ENCODE measurements at places on chromosomes 12 and 14.

DNA sequence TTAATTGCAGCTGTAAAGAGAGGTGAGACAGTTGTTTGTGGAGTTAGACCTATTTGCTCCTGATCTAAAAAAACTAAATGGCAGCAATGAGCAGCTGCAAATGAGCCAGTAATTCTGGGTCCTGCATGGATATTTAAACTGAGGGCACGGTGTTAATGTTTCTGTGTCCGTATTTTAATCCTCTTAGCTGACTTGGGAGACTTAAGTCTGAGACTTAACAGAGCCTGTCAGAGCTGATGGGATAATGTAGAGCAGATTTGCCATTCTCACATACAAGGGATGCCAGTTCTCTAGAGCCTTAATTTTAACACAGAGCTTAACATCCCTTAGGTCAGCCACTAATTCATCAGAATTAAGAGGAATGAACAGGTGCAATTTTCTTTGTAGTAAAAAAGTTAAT, 178.6 kb upstream of the PDE3A start:
- DNase-seq: no peak

GRCh38 chr14:105332350-105332874, 17.9 kb downstream of the PACS2 start:
- no peak for DNase-seq

DNA sequence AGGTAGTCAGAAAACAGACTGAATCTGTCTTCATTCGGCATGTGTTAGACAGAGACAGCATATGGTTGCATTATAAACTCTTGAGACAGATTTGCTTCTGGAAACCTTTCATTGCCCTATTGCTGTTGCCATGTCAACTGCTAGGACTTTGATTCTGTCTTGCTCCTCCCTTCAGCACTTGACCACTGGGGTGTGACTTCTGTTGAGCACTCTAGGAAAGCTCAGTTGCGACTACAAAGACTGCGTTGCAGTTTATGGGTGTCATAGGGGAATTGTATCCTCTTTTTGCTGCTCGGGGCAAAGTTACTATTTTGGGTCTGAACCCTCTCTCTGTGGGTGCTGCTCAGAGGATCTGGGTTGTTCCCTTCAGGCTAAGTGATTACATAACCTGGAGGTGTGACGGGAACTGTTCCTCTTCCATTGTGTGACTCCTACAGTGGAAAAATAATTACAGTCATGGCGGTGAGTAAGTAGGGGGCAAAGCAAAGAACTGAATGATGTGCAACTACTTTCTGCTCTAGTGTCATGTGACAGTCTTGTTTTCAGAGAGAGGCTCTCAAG, 44.3 kb upstream of the TRIM9 start:
- DNase-seq: peak; percentile 37

DNA sequence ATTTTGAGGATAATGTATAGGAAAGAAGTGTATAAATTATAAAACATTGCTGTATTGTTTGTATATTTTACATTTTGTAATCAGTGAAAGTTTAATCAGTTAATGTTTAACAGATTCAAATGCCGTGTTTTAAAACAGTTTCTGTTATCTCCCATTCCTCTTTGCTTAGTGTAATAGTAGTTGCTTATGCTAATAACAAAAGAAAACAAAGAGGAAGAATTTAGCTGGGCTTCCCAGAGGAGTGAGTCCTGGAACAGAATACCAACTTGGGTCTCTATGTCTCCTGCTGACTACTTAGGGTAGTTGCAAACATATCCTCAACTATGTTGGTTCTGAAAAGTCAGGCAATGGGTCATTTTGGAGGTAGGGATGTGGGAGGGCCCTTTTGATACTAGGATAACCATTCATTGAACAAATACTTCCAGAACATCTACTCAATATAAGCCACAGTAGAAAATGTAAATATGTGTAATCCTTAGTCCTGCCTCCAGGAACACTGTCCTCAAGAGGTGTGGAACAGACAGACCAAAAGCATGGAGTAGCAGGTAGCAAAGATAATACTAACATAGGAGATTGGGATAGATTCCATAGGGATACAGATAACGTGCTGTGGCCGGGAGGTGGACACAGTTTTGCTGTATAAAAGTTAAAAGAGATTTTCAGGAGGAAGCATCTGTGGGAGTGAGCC, 36.1 kb upstream of the EVL start:
- no peak for DNase-seq

- DNase-seq: no peak
Observed at GRCh38 chr12:86257134-86257533, 943 bp upstream of the MGAT4C start.

- DNase-seq: no peak
Observed at GRCh38 chr12:45289245-45290215, 73.6 kb downstream of the ANO6 start.

- DNase-seq: no peak
Observed at GRCh38 chr12:18456344-18456743, 195.0 kb downstream of the PIK3C2G start.

DNA sequence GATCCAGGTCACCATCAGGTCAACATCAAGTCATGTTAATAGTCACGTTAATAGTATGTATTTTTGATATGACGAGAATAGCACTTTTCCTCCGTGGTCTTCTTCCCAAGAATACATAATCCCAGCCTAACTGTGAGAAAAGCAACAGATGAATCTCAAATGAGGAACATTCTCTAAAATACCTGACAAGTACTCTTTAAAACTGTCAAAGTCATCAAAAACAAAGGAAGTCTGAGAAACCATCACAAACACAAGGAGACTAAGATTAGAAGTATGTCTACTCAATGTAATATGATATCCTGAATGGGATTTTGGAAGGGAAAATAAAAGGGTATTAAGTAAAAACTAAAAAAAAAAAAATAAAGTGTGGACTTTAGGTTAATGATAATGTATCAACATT, 36.8 kb upstream of the GLIPR1 start:
- DNase-seq: no peak

GRCh38 chr12:109009766-109010165, 11.1 kb downstream of the SVOP start:
- peak; percentile 13 for DNase-seq
